ENCODE measurements at places on chromosomes 2 and 18.

- no peak for DNase-seq
Measured at GRCh38 chr2:22261165-22261564, 1123.8 kb upstream of the KLHL29 start.

- DNase-seq = no peak
Measured at GRCh38 chr2:233140978-233141377, 80.8 kb downstream of the INPP5D start.

GRCh38 chr18:78073275-78073674, 823.6 kb downstream of the GALR1 start:
- DNase-seq = no peak

- no peak for DNase-seq
Measured at GRCh38 chr18:13302457-13303225, 84.1 kb downstream of the LDLRAD4 start.

DNA sequence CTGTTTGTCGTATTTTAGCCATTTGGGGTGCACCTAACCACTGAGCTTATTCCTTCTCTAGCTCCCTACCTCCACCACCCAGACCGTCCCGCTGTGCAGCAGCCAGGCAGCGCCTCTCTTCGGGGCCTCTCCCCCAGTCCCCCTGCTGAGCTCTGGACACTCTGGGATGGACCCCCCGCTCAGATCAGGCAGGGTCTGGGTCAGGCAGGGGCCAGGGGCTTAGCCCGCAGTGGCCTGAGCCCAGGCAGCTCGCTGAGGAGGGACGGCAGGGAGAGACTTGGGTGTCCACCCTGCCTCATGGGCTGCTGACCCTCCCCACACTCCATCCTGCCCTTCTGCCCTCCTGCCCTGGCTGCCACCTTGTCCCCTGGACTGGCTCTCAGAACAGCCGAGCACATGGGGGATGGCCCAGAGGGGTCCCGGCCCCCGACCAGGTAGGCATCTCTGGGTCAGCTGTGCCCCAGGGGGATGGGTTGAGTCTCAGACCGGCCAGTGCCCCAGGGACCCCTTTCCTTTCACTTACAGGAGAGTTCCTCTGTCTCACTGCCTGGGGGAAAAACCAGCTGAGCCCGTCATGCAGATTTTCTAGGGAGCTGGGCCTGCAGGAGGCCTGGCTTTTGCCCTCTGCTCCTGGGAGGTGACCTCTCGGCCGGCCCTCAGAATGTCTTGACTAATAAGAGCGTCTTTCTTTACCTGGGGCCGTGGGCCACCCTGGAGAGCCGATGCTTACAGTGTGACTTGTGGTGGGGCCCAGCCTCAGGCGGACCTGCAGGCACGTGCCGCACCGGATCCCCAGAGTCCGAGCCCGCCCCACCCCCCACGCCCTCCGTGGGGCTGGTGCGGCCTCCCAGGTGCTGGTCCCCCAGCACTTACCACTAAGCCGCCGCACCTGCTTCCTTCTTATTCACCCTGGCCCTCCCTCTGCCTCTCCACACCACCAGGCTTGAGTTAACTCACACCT, 22.8 kb upstream of the PXDN start:
- DNase-seq = no peak

DNA sequence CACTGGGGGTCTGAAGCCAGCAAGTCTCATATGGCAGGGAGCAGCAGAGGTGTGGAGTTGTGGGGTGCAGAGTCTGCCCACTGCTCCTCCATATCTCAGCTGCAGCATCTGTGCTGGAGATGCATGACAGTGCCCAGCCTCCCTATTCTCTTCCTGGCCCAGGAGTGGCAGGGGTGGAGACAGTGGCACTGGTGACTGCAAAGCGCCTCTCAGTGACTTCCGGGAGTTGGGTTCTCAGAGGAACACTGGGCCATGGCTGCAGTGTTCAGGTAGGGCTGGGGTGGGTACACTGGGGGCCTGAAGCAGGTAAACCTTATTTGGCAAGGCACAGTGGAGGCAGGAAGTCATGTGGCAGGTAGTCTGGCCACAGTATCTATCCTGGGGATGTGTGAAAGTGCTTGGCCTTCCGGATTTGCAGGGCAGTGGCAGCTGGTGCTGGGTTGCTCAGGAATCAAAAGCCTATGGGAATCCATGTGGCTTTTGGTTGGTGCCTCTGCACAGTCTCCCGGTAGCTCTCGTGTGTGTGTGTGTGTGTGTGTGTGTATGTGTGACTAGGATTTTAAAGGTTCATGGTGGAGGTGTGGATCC, 60.3 kb upstream of the THUMPD2 start:
- DNase-seq = no peak

DNA sequence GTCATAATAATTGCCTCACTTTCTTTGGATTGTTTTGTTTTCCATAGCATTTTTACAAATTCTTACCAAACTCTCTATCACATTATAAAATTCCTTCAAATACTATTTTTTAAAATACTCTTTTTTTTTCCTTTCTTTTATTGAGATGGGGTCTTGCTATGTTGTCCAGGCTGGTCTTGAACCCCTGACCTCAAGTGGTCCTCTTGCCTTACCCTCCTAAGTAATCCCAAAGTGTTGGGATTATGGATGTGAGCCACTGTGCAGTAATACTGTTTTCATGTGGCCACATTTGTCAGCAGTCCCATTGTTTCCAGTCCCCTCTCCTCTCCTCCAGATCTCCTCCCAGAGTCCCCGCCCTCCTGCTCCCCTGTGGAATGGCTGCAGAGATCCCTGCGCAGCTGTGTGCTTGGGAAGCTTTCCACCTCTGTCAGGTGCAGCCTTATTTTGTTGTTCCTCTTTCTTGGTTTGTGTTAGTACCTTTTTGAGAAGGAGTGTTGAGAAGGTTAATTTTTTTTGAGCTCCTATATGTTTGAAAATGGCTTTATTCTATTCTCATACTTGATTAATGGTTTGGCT, 227.3 kb downstream of the LOXHD1 start:
- DNase-seq = no peak

DNA sequence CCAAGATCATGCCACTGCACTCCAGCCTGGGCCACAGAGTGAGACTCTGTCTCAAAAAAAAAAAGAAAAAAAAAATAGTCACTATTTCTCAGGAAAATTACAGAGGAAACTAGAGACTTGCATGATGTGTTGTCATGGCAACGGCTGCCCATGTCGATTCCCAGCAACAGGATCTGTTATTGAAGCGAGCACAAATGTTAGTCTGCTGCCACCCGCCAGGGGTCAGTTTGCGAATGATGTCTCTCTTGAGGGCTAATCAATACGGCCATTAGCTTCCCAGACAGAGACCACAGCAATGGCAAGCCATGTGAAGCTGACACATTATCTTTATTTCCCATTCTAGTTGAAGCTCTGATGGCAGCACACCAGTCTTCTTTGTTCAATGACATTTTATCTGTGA, 32.4 kb upstream of the ACYP2 start:
- DNase-seq = no peak

DNA sequence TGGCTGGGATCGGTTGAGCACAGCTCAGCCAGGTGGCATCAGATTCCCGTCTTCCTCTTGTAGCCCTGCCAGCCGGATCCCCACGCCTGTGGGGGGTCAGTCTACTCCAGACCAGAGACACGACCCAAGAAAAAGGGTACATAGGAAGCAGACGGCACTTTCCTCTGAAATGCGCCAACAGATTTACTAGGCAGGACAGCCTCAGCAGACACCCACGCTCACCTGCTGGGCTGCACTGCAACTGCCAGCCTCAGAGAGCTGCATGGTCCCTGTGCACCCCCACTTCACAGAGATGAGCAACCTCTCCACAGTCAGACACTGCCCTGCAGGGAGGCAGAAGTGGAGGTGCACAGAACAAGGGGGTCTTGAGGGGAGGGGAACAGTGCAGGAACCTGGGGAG, 75.7 kb upstream of the OTOS start:
- no peak for DNase-seq

DNA sequence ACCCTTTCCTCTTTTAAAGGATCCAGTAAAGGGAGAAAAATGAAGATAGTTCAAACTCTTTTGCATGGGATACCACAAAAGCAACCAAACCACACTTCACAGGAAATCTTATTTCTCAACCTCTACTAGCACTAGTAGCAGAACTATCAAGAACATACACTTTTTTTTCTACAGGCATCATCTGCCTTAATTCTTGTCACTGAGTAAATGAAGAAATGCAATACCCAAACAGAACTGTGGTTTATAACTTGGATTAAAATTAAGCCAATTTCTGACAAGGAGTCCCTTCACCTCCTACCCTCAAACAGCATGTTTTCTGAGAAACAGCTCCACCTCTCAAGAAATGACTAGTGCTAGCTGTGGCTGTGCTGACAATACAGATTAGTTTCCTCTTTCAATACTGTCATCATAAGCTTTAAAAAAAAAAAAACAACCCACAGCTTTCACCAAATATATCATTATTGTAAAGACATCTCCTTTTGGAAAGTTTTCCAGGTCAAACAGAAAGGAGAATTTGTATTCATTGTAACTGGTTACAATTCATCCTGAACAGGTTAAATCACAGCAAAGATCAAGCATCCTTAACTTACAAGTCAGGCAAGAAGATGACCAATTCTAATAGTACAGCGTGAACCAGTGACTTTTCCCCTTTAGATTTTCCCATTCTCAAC, 44.4 kb downstream of the PTPN2 start:
- DNase-seq = no peak

GRCh38 chr2:227642656-227643055, 23.9 kb upstream of the SCYGR5 start:
- no peak for DNase-seq

- DNase-seq = no peak
Measured at GRCh38 chr2:111967018-111967417, 68.6 kb downstream of the MERTK start.

DNA sequence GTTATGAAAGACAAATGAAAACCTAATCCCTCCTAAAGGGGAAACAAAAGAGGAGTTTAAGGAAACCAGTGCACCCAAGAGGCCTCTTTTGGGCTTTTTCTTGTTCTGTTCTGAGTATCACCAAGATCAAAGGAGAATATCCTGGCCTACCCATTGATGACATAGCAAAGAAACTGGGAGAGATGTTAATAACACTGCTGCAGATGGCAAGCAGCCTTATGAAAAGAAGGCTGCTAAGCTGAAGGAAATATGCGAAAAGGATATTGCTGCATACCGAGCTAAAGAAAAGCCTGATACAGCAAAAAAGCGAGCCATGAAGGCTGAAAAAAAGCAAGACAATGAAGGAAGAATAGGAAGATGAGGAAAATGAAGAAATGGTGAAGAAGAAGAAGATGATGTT, 23.6 kb upstream of the STAT4 start:
- no peak for DNase-seq

DNA sequence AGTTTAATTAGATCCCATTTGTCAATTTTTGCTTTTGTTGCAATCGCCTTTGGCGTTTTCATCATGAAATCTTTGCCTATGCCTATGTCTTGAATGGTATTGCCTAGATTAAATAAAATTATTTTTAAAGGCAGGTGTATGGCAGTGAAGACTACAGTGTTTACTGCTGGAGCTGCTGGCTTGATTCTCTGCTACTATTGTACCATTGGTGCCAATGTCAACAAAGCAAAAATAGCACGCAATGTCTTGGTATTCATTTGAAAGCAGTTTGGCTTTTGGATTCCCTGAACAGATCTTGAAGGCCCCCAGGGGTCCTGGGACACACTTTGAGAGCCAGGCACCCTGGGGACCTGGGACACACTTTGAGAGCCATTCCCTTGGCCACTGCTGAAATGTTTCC, 125.4 kb upstream of the ACKR3 start:
- DNase-seq = no peak

DNA sequence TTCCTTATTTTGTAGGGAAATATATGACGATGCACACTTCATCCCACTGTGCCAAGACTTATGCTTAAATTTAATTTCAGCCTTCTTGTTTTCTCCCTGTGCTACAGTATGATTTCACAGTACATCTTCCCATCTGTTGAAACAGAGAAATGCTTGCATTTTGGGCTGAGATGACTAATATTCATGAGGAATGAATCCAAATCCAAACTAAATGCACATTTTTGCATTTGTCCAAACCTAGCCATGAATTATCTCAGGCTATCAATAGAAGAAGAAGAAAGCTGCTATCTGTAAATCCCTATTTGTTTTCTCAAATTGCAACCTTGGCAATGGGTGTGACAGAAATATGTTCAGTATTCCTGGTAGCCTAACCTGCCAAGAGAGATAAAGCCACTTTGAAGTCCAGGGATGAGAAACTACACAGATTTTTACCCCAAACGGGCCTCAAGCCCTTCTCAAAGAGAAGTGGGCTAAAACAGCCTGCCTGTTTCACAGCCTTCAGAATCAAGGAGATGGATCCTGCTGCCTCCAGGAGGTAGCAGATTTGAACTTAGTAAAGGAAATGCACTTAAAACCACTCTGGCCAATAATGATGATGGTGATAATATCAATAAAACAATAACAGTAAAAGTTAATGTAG, 306.9 kb upstream of the NT5C1B start:
- DNase-seq = no peak

DNA sequence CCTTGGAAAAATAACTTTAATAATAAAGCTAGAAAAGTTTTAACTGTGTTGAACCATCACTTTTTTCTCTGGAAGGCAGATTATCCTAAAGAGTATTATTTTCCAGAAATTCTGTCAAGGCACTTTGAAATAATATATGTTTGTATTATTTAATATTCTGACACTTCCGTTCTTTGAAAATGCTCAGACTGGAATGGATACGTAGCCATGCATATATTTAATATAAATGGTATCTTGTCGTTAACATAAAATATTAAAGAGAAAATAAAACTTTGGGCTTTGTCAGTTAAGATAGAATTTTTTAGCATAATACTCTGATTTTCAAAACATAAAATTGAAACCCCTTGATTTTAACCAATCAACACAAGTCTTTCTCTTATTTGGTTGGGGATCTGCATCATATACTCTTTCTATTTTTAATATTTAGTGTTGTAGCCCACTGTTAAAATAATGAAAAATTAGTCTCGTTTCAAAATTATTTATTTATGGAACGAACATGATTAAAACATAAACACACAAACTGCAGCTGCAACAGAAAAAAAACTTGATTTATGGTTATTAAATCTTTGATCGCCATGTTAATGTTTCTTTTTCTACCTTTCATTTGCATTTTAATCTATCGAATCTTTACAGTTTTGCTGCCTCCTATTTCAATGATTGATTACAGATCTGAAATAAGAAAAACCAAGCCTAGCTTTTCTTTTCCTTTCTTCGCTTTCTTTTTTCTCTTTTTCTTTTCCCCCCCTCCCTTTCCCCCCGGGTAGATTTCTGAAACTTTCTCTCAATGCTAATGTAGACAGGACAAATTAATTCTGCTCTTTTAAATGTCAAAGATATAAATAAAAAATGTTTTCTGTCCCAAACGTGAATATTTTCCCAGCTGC, 145.5 kb downstream of the MEIS1 start:
- no peak for DNase-seq

- no peak for DNase-seq
Measured at GRCh38 chr2:73944714-73945113, 18.0 kb downstream of the DGUOK start.

DNA sequence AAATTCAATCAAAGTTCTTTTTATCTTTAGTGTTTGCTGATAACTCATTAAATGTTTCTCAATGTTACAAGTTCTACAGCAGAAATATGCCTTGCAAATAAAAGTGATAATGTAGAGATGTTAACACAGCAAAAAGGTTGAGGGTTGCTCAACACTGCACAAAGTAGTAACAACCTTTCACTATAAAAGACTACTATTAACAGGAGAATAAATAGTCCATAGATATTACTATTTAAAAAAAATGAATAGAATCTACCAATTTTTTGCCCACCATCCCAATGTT, 378.1 kb downstream of the RBM43 start:
- DNase-seq = no peak

GRCh38 chr2:96692094-96692971, 47.5 kb downstream of the LMAN2L start:
- no peak for DNase-seq
